ENCODE measurements at places on chromosomes 7 and 10.
A peak's percentile ranks its signal among the peaks of the same experiment; 100 is the strongest.

GRCh38 chr7:234708-235553 is 42.6 kb downstream of the FAM20C start:
- DNase-seq: no peak

GRCh38 chr7:38393874-38394273 is 120.4 kb upstream of the TARP start:
- no peak for DNase-seq

DNA sequence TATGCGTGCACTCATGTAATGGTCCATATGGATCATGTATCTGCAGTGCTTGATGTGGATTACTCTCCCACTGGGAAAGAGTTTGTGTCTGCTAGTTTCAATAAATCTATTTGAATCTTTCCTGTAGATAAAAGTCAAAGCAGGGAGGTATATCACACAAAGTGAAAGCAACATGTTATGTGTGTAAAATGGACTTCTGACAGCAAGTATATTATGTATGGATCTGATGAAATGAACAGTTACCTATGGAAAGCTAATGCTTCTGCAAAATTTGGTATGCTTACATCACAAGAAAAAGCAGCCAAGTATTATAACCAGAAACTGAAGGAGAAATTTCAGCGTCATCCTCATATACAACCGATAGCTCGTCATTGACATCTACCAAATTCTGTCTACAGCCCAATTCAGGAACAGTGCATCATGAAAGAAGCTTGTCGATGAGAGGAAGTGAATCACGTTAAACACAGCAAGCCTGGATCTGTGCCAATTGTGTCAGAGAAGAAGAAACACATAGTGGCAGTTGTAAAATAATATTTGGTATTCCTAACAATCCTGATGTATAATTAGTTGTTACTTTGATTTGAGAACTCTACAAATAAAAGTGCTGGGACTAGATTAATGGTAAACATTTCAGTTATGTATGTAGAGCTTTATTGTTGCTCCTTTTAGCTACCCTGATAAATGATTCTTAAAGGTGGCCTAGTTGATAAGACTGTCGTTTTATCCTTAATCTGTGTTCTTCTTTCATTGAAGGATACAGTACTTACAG is 14.2 kb upstream of the SYPL1 start:
- no peak for DNase-seq

GRCh38 chr7:100369105-100369504 is 4.2 kb upstream of the PILRA start:
- peak; percentile 31 for DNase-seq

GRCh38 chr7:137916980-137917645 is 70.3 kb upstream of the DGKI start:
- DNase-seq: no peak

DNA sequence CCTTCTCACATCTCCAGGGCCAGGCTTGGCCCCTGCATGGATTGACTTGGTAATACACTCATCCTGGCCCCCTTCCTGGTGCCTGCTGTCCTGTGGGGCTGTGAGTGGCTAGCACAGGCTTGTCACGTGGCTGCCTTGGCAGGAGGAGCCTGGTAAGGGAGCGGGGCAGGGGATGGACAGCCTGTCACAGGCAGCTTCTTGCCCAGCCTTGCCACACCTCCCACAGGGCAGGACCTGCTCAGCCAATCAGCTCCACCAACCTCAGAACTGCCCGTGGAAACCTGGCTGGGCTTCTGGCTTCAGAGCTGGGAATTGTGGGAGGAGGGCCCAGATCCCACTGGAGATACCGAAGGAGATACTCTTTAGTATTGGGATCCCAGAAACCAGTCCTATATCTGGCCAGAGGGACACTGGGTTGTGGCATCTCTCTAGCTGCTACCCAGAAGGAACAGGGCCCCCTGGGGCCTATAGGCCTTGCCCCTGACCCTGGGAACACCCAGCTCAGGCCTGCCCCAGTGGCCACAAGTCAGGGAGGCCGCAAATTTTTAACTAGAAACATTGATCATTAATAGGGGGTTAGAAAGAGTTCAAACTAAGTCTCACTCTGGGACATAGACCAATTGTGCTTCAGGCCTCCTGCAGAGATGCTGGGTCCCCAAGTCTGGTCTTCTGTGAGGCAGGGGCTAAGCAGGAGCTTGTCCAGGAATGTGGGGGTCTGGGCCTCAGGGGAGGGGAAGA is at the start of gene HOGA1:
Gene HOGA1 (plus strand): TSS at position 330 of the 738 bp plus-strand sequence. CDS start 315 bp downstream, at position 645.
- DNase-seq: peak; percentile 74

- peak; percentile 55 for DNase-seq
Observed at GRCh38 chr7:77866786-77867536, 68.4 kb downstream of the PHTF2 start.

DNA sequence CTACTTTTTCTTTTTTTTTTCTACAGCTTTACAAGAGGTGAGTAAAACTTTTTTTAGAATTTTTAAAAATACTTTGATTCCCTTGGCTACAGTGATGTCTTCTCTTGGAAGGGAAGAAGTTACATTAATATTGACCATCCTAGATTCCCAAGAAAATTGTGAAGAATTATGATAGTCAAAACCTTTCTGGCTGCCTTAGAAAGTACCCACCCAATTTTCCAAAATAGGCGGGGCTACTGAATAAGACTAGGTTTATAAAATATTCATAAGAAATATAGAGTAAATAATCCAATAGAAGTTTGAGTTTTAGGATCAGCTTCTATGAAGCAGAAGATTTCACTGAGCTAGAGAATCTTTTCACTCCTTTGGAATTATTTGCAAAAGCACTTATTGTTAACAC is 3.0 kb downstream of the COL1A2 start:
- no peak for DNase-seq

DNA sequence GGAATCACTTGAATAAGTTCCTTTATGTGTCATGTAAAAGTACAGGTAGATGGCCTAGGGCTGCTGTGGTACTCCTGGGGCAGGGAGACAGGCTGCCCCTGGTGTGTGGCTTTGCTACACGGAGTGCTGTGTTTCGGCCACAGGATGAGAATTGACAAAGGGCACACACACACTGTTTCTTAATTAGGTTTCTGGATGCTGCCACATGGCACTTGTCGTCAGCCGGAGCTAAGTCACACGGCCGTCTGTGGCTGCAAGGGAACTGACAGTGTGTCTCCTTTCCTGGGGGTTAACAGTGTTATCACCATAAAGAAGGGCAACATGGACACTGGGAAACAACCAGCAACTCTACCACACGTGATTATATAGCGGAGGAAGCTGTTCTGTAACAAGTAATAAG is 55.7 kb upstream of the CREB5 start:
- DNase-seq: no peak

GRCh38 chr7:23445326-23445725 is 25.0 kb downstream of the IGF2BP3 start:
- no peak for DNase-seq

DNA sequence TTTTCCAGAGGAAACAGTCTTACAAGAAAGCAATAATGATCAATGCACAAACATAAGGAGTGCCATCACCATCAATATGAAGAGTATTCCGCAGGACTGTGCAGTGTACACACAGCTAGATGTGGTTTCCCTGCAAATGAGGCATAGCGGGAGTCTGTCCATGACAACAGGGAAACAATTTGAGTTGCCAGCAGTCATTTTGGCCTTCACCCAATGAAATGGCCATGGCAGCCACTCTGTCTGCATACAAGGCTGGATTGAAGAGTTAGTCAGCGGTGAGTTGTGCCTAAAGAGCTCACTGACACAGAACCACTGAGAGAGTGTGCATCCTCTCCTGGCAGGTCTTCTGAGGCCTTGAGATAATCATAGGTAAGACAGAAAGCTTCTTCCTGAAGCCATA is 303.3 kb downstream of the IPMK start:
- DNase-seq: no peak

Data from large intestine (tissue), 12 donors.